CD4-positive, alpha-beta memory T cell (primary cell): ENCODE measurements at places on chromosomes 6 and 20. TPM values are rescaled to one million over a fixed set of nuclear protein-coding genes. Genes with fewer than 3 reads are reported as not detected.

DNA sequence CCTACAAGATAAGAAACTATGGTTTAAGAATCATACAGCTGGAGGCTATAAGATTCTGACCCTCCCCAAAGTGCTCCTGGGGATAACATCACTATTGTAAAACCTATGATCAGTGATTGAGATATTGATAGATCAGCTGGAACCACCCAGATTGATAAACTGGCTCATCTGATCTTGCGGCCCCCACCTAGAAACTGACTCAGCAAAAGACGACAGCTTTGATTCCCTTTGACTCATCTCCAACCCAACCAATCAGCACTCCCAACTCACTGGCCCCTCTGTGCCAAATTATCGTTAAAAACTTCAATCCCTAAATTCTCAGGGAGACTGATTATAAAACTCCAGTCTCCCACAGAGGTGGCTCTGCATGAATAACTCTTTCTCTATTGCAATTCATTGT lies 106.4 kb downstream of the SCP2D1 start:
- no peaks in the 10 kb centered on the region for H3K27me3 ChIP-seq
- H3K27ac ChIP-seq, result no peak overlapping the region
- H3K4me3 ChIP-seq, result no peak overlapping the region
- no peak for DNase-seq
- H3K4me1 ChIP-seq, result no peaks in the 10 kb centered on the region

Gene VPS16
- polyA plus RNA-seq, result 44.6 TPM

Gene COL9A1
- polyA plus RNA-seq, result not detected

DNA sequence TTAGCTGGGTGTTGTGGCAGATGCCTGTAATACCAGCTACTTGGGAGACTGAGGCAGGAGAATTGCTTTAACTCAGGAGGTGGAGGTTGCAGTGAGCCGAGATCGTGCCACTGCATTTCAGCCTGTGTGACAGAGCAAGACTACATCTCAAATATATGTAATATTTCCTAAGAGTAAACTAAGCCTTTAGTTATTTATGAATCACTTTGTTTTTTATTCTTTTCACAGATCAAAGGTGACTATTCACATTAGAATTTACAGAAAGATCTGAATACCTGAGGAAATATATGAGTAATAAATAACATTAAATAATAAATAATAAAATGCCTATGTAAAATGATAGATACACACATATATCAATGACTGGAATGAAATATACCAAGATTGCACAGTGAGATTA lies 630.8 kb upstream of the IMPG1 start:
- no peak overlapping the region for H3K27ac ChIP-seq
- no peak overlapping the region for H3K4me3 ChIP-seq
- H3K4me1 ChIP-seq, result no peaks in the 10 kb centered on the region
- H3K27me3 ChIP-seq, result no peaks in the 10 kb centered on the region
- no peak for DNase-seq
- no peaks in the 10 kb centered on the region for H3K36me3 ChIP-seq

DNA sequence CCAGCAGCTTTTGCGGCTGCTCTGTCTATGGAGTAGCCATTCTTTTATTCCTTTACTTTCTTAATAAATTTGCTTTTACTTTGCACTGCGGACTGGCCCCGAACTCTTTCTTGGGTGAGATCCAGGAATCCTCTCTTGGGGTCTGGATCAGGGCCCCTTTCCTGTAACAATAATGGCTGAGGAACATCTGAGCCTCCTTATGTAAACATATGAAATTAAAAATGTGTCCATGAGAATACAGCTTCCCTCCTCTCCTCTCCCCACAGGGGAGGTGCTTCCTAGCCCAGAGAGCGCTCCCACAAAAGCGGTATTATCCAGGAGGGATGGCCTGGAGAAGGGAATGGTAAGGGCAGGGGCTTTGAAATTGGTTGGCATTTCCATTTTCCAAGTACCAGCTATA lies 81.1 kb downstream of the PSMG4 start:
- no peak overlapping the region for H3K4me3 ChIP-seq
- no peaks in the 10 kb centered on the region for H3K27me3 ChIP-seq
- no peaks in the 10 kb centered on the region for H3K36me3 ChIP-seq
- no peak for DNase-seq

DNA sequence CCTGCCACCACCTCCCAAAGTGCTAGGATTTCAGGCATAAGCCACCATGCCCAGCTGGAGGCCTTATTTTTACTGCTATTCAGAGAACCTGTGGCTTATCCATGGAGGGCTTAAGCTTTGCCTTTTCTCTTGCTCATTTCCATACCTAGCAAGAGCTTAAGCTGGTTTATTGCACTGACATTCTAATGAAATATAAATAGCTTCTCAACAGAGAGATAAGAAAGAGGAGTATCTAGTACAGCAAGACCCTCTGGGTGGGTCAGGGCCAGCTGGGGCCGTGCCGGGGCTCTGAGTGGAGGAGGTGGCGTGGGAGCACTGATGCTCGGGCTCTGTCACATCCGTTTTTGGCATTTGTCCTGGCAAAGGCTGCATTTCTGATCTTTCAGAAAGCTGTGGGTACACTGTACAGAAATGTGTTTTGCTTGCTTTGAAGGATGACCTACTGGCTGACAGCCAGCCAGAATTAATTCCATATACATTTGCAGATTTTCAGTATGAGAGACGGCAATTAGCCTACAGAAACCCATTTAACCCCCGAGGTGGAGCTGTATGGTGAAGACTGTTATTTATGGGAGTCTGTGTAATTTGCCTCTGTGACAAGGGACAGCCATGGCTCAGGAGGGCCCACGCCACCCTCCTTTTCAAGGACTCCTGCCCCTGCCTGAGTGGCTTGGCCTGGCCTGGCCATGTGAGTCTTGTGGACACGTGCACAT lies 181.6 kb upstream of the AKAP12 start:
- no peak overlapping the region for H3K4me3 ChIP-seq
- H3K27me3 ChIP-seq, result no peaks in the 10 kb centered on the region
- DNase-seq, result no peak
- H3K27ac ChIP-seq, result no peak overlapping the region
- no peaks in the 10 kb centered on the region for H3K36me3 ChIP-seq

Gene MARCKS
- not detected for polyA plus RNA-seq

DNA sequence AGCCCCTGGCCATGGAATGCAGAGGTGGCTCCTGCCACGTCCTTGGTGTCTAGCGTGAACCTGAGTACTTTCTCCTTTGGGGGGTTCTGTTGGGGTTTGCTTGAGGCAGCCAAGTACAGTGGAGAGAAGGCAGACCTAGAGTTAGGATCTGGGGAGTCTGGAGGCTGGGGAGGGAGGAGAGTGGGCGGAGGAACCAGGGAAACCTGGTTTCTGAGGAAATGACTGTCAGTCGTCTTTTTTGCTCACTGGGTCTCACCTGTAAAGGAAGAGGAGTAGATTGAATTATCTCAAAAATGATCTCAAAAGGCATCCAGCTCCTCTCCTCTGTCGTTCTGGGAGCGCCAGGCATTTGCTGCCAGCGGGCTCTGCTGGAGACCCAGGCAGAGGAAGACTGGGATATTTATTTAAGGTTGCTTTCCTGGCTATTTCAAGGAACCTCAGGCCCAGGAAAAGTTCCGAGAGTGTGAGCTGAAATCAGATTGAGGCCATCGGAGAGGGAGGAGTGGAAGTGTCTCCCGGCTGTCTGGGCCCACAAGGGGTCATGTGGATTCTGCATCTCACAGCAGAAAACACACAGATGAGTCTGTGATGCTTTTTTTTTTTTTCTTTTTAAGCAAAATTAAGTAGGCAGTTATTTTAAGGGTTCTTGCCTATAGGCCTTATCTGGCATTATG lies 16.1 kb downstream of the EPB41L1 start:
- H3K4me1 ChIP-seq, result no peaks in the 10 kb centered on the region
- no peak for DNase-seq
- no peak overlapping the region for H3K27ac ChIP-seq
- no peaks in the 10 kb centered on the region for H3K27me3 ChIP-seq
- H3K4me3 ChIP-seq, result no peak overlapping the region

- DNase-seq, result peak; percentile 78
- H3K27ac ChIP-seq, result peak overlapping the region; percentile 57
- H3K36me3 ChIP-seq, result no peaks in the 10 kb centered on the region
- no peak overlapping the region for H3K4me3 ChIP-seq
- H3K4me1 ChIP-seq, result peaks cover 73% of the 10 kb centered on the region
Measured at GRCh38 chr6:90397929-90398674, 101.5 kb upstream of the BACH2 start.

DNA sequence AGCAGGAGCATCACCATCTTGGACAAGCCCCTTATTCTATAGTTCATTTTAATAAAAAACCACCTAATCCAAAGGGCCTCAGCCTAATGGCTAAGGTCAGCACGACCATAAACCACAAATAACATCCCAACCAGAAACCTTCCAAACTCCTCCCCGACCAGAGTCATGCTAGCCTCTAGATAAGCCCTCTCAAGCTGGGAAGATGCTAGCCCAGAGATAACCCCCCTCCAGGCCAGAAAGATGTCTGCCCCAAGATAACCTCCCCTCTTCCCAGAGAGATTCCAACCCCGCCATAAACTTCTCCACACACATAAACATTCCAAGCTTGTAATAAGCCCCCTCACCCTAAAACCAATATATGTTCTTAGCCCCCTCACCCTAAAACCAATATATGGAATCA lies 38.5 kb upstream of the OR14J1 start:
- no peak overlapping the region for H3K27ac ChIP-seq
- no peaks in the 10 kb centered on the region for H3K4me1 ChIP-seq
- H3K36me3 ChIP-seq, result no peaks in the 10 kb centered on the region
- no peak overlapping the region for H3K4me3 ChIP-seq

Gene SLC22A2
- polyA plus RNA-seq, result not detected

DNA sequence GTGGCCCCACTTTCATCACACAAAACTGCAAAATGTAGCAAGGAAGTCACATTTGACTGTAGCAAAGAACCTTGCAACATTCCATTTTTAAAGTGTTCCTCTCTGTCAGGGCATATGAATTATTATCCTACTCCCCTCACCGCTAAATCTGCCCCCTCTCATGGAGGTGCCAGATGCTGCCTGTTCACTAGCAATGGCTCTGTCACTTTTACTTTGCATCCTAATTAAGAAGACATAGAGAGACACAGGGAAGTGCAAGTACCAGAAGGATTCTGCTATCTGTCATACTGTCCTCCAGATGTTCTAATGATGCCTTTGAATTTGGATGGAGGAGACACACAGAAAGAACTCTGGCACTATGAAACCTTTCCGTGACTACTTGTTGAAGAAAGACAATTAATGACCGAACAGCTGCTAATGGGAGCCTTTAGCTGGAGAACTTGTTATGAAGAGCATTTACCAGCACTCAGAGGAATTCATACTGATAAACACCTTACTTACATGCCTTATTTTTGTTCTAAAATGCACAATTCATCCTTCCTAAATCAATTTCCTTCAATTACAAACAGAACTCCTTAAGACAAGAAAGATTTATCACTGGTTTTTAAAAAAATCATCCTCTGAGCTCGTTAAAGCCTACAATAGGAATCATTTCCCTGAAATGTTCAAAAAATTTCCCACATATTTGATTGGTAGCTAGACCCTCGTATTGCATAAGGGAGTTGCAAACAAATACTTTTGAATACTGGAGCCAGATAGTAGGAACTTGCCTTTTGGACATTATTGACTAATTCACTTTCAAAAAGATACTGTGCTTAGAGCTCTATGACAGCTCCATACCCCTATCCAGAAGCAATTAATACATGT lies 292.6 kb downstream of the UBE3D start:
- H3K27me3 ChIP-seq, result no peaks in the 10 kb centered on the region
- no peaks in the 10 kb centered on the region for H3K36me3 ChIP-seq
- H3K27ac ChIP-seq, result no peak overlapping the region

DNA sequence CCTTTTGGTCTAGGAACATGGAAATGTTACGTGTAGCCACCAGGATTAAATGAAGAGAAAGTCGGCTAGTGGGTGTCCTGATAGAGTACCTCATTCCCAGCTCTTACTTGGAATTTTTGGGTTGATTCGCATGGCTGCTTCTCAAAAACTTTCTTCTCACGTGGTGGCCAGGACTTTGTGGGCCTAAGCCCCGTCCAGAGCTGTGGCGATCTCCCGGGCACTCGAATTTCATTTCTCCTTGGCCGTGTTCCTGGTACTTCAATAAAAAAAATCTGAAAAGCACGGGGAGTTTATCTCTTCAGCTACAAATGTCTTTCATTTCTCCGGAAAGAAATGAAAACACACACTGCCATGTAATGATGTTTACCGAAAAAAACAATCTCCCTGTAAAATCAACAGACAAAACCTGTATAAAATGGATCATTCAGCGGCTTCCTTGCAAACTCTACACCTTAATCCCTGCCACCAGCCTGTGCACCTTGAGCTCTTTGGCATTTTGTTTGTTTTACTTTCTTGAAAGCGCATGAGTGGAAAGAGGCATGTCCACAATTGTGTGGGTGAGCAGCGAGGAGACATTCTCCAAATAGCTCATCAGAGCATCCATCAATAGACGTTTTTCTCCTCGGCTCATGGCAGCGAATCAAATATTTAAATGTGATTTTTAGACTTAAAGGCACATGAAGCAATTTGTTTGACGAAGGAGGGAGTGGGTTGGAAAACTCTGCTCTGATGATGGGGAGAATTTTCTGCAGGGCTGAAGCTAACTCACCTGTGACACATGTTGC lies 173.1 kb downstream of the TFAP2C start:
- no peak for DNase-seq
- H3K36me3 ChIP-seq, result no peaks in the 10 kb centered on the region
- no peak overlapping the region for H3K27ac ChIP-seq
- no peaks in the 10 kb centered on the region for H3K4me1 ChIP-seq
- no peak overlapping the region for H3K4me3 ChIP-seq
- no peaks in the 10 kb centered on the region for H3K27me3 ChIP-seq

Gene C6orf141
- polyA plus RNA-seq, result not detected

DNA sequence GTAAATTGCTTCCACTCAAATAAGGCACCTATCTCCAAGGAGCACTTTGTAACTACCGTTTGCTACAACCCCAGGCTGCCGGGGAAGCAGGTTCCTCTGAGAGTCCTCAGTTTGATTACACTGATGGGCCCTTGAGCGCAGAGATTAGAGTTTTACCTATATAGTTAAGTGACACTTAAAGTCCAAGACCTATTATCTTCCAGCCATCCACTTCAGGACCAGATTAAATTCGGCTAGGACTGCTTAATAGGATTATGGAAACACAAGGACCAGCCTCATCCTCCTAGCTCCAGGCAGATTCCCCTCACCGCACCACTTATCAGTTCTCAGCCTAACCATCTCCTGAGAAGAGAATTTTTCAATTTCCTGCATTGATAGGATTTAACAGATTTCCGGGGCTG lies 64.7 kb upstream of the TIAM2 start:
- no peak for DNase-seq
- H3K4me3 ChIP-seq, result no peak overlapping the region
- no peaks in the 10 kb centered on the region for H3K4me1 ChIP-seq
- no peaks in the 10 kb centered on the region for H3K27me3 ChIP-seq

DNA sequence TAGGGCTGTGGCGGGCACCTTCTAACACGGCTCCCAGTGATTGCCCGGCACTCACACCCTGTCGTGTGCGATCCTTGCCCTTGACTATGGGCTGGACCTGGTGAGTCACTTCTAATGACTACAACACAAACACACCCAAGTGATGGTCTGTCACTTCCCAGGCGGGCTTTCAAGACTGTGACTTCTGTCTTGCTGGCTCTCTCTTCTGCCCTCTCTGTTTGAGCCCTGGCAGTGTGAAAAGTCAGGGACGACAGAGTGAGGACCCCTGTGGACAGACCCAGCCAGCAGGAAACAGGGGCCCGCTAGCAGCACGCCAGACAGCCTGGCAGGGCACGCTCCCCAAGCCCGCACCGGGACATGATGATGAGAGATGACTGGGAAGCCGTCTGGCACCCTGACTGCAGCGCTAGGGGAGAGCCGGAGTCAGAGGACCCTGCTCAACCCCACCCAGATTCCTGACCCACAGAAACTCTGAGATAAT lies 43.0 kb downstream of the KIF16B start:
- H3K27me3 ChIP-seq, result no peaks in the 10 kb centered on the region
- DNase-seq, result no peak
- no peak overlapping the region for H3K27ac ChIP-seq
- H3K4me3 ChIP-seq, result no peak overlapping the region
- H3K36me3 ChIP-seq, result no peaks in the 10 kb centered on the region
